Mucosa of gallbladder (tissue), 1 donor: ENCODE measurements at places on chromosomes 2 and 18. TPM values are rescaled to one million over a fixed set of nuclear protein-coding genes. Genes with fewer than 3 reads are reported as not detected.

HOXD13 gene
- total RNA-seq: not detected

GCKR gene
- 7.6 TPM for total RNA-seq

DNA sequence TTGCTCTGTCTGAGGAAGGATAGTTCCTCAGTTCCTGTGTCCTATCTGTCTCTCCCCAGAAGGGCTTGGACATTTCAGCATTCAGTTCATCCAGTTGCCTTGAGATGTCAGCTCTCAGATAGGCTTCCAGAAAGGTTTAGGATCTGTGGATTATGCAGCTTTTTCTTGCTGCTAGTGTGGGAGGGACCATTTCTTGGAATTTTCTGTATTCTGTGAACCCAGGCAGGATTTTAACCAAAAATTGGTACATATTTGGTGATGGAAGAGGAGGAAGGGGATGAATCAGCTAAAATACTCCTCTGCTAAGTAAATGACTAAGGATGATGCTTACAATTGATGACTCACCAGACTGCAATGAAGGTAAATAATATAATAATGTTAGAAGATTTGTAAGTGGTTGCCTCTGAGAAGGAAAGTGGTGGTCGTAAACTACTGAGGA, 58.6 kb upstream of the DOCK10 start:
- DNase-seq: no peak

LRRC30 gene
- not detected for total RNA-seq
